Body of pancreas (tissue), 4 donors: ENCODE measurements at places on chromosomes 13 and 19. TPM values are rescaled to one million over a fixed set of nuclear protein-coding genes. Genes with fewer than 3 reads are reported as not detected.

The ASPDH gene
- not detected for total RNA-seq

DNA sequence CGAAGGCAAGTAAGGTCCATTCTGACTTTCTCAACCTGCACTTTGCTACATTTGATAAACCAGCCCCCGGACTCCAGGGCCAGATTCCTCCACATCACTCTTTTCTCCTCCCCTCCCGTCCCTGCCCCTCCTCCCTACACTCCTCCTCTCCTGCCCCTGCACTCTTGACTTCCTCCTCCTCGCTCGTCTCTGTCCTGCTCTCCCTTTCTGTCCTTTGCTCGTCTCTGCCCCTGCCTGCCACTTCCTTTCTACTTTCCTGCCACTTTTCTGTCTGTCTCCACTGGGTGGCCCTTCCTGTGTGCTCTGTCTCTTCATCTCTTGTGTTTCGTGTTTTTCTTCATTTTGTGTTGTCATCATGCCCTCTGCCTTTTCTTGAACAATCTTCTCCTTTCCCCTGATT, 7.0 kb downstream of the U2AF2 start:
- peaks cover 23% of the 10 kb centered on the region for H3K4me1 ChIP-seq
- no peak for DNase-seq
- no peaks in the 10 kb centered on the region for H3K27me3 ChIP-seq

The ERICH6B gene
- not detected for total RNA-seq

DNA sequence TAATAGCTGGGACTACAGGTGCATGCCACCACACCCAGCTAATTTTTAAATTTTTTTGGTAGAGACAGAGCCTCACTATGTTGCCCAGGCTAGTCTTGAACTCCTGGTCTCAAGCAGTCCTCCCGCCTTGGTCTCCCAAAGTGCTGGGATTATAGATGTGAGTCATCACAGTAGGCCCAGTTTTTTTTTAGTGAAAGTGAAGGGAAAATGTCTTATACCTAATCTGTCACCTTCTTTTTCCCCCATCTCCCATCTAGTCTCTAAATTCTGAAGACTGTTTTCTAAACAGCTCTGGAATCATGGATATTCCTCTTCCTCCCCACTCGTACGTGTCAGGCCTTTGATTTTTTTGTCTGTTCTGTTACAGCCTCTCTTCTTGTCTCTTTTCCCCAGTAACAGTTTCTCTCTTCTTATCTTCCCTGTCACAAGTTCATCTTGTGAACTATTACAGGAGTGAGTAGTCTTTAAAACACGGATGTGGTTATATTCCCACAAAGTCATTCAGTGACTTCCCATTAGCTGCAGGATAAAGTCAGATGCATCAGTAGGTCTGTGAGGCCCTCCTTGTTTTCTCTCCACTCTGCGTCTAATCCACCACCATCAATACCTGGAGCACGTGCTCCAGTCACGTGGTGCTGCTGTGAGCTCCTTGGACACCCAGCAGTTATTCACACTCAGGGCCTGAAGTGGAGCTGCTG, 2.9 kb downstream of the CDC16 start:
- no peak for DNase-seq
- H3K4me1 ChIP-seq: peaks cover 12% of the 10 kb centered on the region
- no peaks in the 10 kb centered on the region for H3K27me3 ChIP-seq
- peaks cover 27% of the 10 kb centered on the region for H3K36me3 ChIP-seq
- H3K27ac ChIP-seq: no peak overlapping the region
- H3K4me3 ChIP-seq: no peak overlapping the region

GRCh38 chr13:50970956-50971355, 61.4 kb downstream of the RNASEH2B start:
- no peak overlapping the region for H3K4me3 ChIP-seq
- H3K27ac ChIP-seq: no peak overlapping the region
- H3K4me1 ChIP-seq: no peaks in the 10 kb centered on the region
- no peak for DNase-seq
- no peaks in the 10 kb centered on the region for H3K27me3 ChIP-seq

DNA sequence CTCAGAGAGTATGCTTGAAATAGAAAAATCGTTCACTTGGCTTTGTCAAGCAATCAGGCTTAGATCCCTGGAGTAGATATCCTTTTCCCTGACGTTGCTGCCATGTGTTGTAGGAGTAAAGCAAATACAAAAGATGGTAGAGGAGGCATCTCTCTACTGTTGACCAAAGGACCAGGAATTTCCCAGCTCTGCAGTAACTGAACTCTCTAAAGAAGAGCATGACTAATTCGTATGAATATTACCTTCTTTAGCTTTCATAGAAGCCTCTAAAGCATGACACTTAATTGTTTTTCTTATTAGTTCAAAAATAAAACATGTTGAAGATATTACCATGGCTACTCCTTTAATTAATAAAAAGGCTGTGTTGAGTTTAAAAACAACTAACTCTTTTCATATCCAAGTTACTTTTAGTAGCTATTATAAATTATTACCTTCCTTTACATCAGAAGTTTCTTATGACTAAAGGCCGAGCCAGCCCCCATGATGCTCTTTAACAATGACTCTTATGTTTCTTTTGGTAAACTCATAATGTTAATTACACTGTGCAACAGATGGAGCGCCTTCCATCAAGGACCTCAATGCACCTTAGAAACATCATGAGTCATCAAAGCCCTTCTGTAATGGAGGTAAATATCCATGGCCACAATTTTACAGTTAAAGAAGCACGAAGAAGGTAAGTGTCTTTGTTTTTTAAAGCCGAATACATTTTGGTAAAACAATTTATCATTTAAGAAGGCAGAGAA, 352.4 kb downstream of the KLF5 start:
- H3K4me3 ChIP-seq: no peak overlapping the region
- no peaks in the 10 kb centered on the region for H3K36me3 ChIP-seq
- no peak for DNase-seq
- H3K27me3 ChIP-seq: no peaks in the 10 kb centered on the region

The SLC10A2 gene
- not detected for total RNA-seq

GRCh38 chr13:29438769-29439168, 156.7 kb downstream of the SLC7A1 start:
- H3K27me3 ChIP-seq: no peaks in the 10 kb centered on the region
- no peak overlapping the region for H3K27ac ChIP-seq
- H3K4me3 ChIP-seq: no peak overlapping the region
- no peak for DNase-seq
- no peaks in the 10 kb centered on the region for H3K4me1 ChIP-seq

GRCh38 chr19:6737873-6738786, 750 bp upstream of the GPR108 start:
- H3K27me3 ChIP-seq: no peaks in the 10 kb centered on the region
- H3K27ac ChIP-seq: peak overlapping the region; percentile 92
- H3K4me3 ChIP-seq: no peak overlapping the region
- DNase-seq: peak; percentile 100
- H3K4me1 ChIP-seq: peaks cover 43% of the 10 kb centered on the region
- no peaks in the 10 kb centered on the region for H3K36me3 ChIP-seq

DNA sequence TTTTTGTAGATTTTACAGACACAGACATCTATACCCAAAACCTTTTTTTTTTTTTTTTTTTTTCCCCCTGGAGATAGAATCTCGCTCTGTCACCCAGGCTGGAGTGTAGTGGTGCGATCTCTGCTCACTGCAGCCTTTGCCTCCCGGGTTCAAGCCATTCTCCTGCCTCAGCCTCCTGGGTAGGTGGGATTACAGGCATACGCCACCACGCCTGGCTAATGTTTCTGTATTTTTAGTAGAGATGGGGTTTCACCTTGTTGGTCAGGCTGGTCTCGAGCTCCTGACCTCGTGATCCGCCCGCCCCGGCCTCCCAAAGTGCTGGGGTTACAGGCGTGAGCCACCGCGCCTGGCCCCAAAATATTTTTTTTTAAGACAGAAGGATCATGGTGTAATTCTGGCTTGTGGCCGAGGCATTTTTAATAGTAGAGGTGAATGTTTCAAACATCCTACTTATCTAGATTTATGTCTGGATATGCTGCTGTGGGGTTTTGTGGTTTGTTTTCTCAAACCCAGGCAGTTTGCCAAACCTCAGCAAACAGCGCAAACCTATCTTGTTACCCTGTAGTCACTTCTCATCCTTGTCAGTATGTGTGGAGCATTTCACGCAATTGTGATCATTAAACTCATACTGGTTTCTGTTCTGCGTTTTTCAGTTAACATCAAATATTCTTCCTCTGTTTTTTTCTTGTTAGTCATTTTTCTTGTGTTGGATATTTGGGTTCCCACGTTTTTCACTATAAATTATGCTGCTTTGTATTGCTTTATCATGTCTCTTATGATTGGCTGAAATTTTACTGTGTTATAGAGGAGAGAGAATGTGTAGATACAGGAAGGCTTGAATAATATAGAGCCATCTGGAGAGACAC, 36.2 kb upstream of the GARRE1 start:
- no peak overlapping the region for H3K27ac ChIP-seq
- no peaks in the 10 kb centered on the region for H3K27me3 ChIP-seq
- no peak overlapping the region for H3K4me3 ChIP-seq
- peaks cover 15% of the 10 kb centered on the region for H3K36me3 ChIP-seq

- DNase-seq: no peak
- H3K4me1 ChIP-seq: peaks cover 24% of the 10 kb centered on the region
- no peaks in the 10 kb centered on the region for H3K36me3 ChIP-seq
- no peaks in the 10 kb centered on the region for H3K27me3 ChIP-seq
Measured at GRCh38 chr13:48621056-48621455, 32.7 kb upstream of the CYSLTR2 start.

DNA sequence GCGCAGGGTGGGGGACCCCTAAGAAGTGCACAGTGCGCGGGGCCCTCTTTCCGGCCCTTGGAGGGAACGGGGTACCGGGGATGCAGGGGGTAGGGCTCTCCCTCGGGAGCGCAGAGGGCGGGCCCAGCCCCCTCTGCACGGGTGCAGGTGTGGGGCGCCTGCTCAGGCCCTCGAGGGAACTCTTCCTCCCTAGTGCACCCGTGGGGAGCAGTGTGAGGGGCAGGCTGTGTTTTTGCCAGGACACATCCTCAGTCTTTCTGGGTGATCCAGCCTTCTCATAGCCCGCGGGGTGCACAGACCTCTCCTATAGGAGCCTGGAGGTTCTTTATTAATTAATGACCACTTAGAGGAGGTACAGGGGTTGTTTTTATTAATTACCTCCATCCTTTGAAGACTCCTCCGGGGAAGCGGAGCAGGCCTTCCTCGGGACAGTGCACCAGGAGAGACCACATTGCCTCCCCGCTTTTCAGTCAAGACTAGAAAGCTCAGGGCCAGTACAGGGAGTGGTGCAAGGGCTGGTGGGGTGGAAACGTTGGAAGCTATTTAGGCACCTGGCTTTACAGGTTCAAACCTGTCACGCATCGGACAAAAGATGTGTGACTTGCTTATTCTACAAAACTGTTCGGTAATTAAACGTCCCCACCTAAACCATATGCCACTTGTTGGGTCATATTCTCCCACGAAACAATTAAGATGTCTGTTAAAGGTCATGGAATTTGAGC, 598 bp upstream of the GJB6 start:
- no peak overlapping the region for H3K27ac ChIP-seq
- H3K36me3 ChIP-seq: no peaks in the 10 kb centered on the region
- DNase-seq: no peak
- no peaks in the 10 kb centered on the region for H3K27me3 ChIP-seq
- no peak overlapping the region for H3K4me3 ChIP-seq
- peaks cover 12% of the 10 kb centered on the region for H3K4me1 ChIP-seq

DNA sequence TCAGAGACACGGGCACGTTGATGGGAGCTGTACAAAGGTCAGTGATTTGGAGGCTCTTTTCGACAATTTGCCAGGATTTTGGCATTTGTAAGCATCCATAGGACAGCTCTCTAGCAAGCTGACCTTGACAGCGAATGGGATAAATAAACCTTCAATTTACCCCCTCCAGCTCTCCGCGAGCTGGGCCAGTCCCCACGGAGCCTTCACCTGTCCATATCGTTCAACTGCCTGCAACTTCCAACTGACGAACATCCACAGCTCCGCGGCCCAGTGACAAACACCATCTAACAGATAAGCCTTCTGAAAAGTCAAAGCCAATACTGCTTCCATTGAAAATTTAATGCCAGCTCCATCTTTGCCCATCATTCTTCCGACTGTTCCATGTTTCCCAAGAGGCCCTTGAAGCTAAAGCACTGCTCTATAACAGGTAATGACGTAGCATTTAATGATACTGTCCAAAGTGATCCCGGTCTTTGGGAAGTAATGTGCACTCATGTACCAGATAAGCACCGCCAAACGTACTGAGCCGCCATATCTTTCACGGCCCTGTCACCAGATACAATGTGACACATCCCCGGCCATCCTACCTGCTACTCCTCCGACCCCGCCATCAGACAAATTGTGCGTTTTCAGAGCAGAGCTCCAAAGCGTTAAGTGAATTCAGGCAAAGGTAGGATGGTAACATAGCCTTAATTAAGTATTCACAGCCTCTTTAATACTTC, 365.3 kb upstream of the ZNF507 start:
- no peaks in the 10 kb centered on the region for H3K4me1 ChIP-seq
- DNase-seq: no peak
- no peak overlapping the region for H3K4me3 ChIP-seq

The FUT1 gene
- 79.1 TPM for total RNA-seq

DNA sequence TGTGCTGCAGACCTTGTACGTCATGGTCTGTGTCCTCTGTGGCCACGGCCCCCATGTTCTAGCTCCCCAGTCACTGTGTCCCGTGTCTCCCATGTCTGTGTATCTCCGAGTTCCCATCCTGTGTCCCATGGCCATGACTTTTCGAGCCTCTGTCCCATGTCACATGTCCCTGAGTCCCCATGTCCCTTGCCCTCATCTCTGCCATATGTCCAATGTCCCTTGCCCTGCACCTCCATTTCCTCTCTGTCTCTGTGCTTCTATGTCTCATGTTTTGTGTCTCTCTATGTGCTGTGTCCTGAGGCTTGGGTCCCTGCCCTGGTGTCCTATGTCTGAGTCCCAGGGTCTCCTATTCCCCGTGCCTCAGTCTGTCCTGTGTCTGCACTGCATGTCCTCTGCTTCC, 2.0 kb downstream of the ATP4A start:
- no peak for DNase-seq
- peaks cover 68% of the 10 kb centered on the region for H3K4me1 ChIP-seq
- peak overlapping the region; percentile 10 for H3K27ac ChIP-seq
- H3K4me3 ChIP-seq: no peak overlapping the region
- H3K27me3 ChIP-seq: no peaks in the 10 kb centered on the region

DNA sequence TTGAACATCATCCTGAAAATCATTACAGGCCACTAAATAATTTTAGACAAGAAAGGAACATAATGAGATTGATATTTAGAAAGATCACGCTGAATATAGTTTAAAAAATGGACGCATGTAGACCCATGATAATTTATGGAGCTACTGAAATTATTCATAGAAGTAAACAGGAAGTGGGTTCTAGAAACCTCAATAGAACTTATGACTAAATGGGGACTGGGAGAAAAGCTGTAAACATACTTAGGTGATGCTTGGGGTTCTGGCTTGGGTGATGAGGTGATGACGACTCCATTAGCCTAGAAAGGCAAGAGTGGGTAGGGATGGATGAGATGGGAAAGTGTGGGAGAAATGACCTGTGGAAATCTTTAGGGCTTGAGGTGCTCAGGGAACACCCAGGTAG, 484.0 kb downstream of the MYO16 start:
- H3K27ac ChIP-seq: no peak overlapping the region
- no peak for DNase-seq
- no peaks in the 10 kb centered on the region for H3K4me1 ChIP-seq
- H3K4me3 ChIP-seq: no peak overlapping the region
- H3K36me3 ChIP-seq: no peaks in the 10 kb centered on the region
